ENCODE measurements at places on chromosomes 2 and 18. TPM values are rescaled to one million over a fixed set of nuclear protein-coding genes. Genes with fewer than 3 reads are reported as not detected.

The SP5 gene
- total RNA-seq = not detected

The ASTL gene
- total RNA-seq = not detected

The ZFP36L2 gene
- 7.1 TPM for total RNA-seq

The DNAJC10 gene
- total RNA-seq = 154 TPM

The SERPINB10 gene
- total RNA-seq = 1.00 TPM

The EML6 gene
- 1.1 TPM for total RNA-seq

The GPR148 gene
- 0.12 TPM for total RNA-seq

The RGPD3 gene
- 0.37 TPM for total RNA-seq

The CDK5R2 gene
- 0.22 TPM for total RNA-seq

The KYNU gene
- 16.6 TPM for total RNA-seq

The REG3A gene
- total RNA-seq = not detected

The C2orf81 gene
- 1.00 TPM for total RNA-seq

The GGCX gene
- total RNA-seq = 56.3 TPM

The CLEC4F gene
- not detected for total RNA-seq

The MC4R gene
- not detected for total RNA-seq

The DRC1 gene
- 0.22 TPM for total RNA-seq

The ARHGAP28 gene
- 5.9 TPM for total RNA-seq

The IL1R1 gene
- total RNA-seq = 11.2 TPM

The HSBP1L1 gene
- total RNA-seq = 7.9 TPM

The CIB4 gene
- total RNA-seq = not detected

The MROH2A gene
- not detected for total RNA-seq

The SCN1A gene
- 0.11 TPM for total RNA-seq

The STPG4 gene
- total RNA-seq = 0.12 TPM

The FBXO41 gene
- total RNA-seq = 2.1 TPM

The BCL11A gene
- 0.37 TPM for total RNA-seq

The GPN1 gene
- total RNA-seq = 55.4 TPM

The SLC38A11 gene
- 1.5 TPM for total RNA-seq

The PSD4 gene
- 5.1 TPM for total RNA-seq

The ERICH2 gene
- 0.33 TPM for total RNA-seq

Measured in uterine smooth muscle cell (primary cell).